ENCODE measurements at places on chromosomes 3 and 15. TPM values are rescaled to one million over a fixed set of nuclear protein-coding genes. Genes with fewer than 3 reads are reported as not detected.

SLC28A1 gene
- 0.20 TPM for total RNA-seq

TSEN2 gene
- total RNA-seq = 23.9 TPM

SLC12A1 gene
- total RNA-seq = 5.6 TPM

PRTG gene
- total RNA-seq = 11.9 TPM

ST3GAL6 gene
- 14.2 TPM for total RNA-seq

CMTM8 gene
- 1.0 TPM for total RNA-seq

TIGIT gene
- total RNA-seq = 0.10 TPM

Data from spinal cord (tissue), 10 donors.